Kidney glomerular epithelial cell (primary cell): ENCODE measurements at places on chromosomes 16 and 17.
A peak's percentile ranks its signal among the peaks of the same experiment; 100 is the strongest.

DNA sequence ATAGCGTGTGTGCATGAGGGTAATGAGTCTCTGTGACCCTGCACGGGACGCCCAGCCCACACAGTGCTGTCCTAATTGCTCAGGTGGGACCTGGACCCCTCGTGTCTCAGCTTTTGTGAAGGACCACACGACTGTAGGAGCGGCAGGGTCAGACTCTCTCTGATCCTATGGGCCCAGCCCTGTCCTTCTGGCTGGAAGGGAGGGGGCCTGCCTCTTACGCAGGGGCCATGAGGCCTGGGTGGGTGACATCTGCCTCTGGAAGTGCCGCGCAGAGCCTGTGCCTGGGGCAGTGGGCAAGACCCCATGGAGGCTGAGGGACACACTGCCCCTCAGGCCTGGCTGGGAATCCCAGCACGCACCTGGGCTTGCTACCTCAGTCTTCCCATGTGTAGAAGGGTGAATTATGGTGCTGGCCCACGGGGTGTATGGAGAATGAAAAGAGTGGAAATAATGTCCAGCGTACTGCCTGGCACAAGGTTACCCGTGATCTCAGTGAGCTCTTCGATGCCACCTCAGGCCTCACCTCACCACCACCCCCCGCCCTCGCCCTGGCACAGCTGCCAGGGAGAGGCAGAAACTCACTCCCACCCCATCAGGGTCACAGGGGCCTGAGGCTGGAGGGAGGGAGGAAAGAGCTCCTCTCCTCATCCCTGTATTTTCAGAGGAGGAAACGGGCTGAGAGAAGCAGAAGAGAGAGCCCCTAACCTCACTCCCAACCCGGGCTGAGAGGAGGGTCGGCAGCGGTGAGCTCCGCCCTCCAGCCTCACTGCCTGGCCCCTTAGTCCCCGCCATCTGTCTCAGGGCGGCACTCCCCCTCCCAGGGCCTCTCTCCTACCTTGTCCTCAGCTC is 27.1 kb upstream of the DBNDD1 start:
- DNase-seq, result no peak

DNA sequence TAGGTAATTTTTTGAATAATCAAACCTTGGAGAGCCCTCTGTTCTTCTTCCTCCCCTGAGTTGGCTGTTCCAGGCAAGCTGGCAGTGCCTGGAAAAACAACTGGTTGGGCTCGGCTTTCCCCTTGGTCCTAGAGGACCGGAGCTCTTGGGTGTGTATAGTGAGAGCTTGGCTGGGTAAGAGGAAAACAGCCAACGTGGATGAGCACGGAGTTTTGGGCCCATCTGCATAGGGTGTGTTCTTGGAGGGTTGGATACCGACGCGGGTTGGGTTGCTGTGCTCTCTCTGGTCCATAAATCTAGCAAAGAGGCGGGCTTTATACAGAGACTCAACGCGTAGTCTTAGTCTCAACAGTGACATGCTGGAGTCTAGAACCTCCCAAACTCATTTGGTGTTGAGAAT is 23.2 kb downstream of the ITGB3 start:
- DNase-seq, result peak; percentile 39

DNA sequence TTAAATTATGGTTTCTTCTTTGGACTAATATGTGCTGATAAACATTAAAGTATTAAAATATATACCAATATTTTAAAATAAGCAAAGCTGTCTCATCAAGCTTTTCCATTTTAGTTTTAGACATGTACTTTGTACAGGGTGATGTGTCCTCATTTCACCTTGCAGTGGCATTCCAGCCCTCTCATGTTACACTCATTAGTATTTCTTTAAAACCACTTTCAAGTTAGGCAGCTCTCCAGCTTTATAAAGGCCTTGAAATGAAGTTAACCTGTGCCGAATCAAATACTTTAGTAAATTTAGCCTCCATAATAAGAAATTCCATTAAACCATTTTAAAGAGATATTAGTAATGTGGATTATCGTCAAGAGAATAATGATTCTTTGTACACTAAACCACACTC is 107.6 kb upstream of the HLF start:
- DNase-seq, result peak; percentile 10

DNA sequence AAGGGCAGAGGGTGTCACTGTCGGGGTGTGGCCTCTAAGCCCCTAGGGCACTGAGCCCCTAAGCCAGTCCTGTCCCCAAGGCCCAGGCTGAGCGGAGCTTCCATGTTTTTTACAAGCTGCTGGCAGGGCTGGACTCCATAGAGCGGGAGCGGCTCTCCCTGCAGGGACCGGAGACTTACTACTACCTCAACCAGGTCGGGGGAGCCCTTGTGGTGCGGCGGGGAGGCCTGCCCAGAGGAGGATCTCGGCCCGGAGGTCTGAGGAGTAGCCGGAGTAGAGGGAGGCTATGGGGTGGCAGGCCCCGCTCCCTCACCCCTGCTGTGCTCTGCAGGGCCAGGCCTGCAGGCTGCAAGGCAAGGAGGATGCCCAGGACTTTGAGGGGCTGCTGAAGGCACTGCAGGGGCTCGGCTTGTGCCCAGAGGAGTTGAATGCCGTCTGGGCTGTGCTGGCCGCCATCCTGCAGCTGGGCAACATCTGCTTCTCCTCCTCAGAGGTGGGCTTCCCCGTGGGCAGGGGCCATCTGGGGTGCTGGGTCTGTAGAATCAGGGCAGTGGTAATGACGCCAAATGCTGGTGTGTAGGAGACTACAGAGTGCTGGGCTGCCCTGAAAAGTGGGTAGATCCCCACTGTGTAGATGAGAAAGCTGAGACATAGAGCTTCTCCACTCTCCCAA is 4.9 kb downstream of the MYO15B start:
- DNase-seq, result no peak

DNA sequence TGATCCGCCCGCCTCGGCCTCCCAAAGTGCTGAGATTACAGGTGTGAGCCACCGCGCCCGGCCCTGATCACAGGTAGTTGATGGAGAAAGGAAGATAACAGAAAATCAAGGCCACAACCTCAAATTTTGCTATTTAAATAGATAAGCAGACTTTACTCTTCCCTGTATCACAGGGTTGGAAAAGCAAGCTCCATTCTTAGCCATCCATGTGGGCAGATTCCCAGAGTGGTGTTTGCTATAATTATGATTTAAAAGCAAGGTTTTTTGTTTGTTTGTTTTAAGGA is 44.4 kb downstream of the TUBD1 start:
- no peak for DNase-seq

DNA sequence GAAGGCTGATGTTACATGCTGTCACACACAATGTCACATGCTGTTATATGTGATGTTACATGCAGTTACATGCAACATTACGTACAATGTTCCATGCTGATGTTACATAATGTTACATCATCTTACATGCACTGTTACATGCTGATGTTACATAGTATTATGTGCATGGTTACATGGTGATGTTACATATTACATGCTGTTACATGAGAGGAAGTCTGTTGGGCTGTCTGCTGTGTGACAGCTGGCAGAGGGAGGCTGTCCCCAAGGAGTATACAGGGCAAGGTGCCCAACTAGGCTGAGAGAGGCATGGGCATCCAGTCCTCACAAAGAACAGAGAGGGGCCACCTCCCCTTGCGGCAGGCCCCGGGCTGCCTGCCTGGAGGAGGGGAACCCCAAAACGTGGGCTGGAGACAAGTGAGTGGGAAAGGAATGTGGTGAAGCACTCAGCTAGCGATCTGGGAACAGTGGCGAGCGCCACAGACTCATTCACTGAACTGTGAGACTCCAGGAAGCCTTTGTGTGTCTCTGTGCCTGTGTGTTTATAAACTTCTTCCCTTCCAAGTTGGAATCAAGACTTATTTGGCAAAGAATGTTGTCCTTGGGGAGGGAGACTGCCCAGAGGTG is 30.6 kb downstream of the TMEM92 start:
- DNase-seq, result no peak

DNA sequence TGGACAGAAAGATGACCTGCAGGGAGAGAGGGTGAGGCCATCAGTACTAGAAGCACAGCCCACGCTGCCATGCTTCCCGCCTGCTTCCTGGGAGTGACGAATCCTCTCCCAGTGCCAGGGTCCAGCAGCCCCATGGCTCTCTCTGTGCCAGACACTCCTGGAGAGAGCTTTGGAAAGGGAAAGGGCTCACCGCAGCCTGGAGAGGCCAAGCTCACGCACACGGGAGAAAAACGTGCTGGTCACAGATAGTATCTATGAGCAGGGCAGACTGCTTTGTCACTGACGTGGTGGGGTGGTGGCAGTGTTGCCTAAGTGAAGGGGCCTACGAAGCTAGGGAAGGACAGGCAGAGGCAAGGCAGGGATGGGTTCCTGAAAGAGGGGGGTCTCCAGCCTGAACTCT is 5.4 kb downstream of the WBP2 start:
- no peak for DNase-seq

DNA sequence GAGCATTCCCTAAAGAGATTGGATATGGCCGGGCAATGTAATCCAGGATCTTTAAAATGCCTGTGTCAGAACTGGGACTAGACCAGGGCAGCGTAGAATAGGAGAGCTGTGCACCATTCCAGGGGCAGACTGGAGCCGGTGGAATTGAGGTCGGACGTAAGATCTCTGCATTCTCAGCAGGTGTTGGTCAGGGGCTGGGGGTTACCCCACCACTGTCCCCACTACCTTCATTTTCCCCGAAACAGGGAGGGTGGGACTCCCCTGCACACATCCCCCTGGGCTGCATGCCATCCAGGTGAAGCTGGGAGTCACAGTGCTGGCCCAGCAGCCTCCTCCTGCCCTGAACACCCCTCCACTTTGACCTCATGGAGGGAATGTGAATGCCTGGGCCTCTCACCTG is 17.8 kb downstream of the OSBPL7 start:
- DNase-seq, result no peak

DNA sequence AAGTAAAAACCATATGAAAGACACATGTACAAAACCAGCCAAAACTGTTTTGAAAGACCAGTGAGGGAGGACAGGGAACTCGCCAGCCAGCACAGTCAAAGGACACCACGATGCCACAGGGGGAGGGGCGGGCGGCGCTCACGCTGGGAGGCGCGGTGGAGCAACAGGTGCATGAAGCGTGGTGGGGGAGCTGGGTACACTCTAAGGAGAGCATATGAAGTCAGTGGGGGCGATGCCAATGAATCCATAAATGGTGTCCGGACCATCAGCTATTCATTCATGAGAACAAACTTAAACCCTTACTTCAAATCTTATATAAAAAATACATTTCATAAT is 101.0 kb upstream of the DNAH17 start:
- DNase-seq, result no peak
